ENCODE measurements at places on chromosomes 16 and 17.
A peak's percentile ranks its signal among the peaks of the same experiment; 100 is the strongest.

DNA sequence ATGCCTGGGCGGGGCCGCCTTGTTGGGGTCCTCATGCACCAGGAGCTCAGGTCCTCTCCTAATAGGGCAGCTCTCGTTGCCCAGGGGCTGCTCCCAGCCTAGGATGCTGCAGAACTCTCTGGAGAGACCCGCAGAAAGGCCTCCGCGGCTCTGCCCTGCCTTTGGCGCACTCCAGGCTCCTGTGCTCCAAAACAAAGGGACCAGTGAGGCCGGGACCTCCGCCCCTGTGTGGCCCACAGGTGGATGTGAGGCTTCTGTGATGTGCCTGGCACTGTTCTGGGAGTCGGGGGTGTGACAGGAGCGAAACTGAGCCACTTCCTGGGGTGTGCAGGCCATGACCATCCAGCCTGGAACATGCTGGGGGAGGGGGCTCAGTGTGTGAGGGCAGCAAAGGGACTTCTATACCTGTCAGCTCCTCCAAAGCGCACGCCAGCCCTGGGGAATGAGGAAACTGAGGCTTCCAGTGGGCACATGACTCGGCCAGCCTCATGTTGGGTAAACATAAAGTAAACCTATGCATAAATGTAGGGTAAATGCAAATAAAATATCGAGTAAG lies 153.2 kb downstream of the IRF8 start:
- DNase-seq, result no peak

GRCh38 chr16:74257061-74257460 lies 39.6 kb upstream of the PSMD7 start:
- DNase-seq, result no peak

DNA sequence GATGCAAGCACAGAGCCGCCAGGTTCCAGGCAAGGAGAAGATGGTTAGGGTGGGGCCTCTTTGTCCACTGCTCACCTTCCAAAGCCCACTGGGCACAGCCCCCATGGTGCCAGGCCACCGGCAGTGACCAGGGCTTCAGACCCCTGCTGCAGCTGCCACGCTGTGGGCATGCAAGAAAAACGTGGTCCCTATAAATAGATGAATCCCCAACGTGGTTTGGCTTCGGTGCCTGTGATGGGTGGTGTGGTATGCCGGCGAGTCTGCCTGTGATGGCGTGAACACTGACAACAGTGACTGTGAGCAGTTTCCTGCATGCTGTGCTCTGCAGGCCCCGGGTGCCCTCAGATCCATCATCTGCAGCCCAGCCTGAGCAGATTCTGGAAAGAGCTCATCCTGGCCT lies 36.6 kb downstream of the RAB11FIP4 start:
- no peak for DNase-seq

- DNase-seq, result no peak
These were observed 2.2 kb downstream of the MMP28 start for GRCh38 chr17:35793257-35793656.

DNA sequence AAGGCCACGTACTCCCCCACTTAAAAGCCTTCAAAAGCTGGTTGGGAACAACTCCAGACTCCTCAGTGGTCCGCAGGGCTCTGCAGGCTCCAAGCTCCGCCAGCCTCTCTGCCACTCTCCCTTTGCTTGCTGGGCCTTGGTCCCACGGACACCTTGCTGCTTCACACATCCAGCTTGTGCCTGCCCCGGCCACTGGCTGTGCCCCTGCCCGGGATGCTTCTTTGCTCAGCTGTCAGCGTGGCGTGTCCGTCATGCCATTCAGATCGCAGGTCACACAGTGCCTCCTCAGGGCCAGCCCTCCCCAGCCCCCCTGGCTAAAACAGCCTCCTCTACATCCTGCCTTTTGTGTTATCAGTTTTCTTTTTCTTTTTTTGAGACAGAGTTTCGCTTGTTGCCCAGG lies 11.8 kb downstream of the ASPHD1 start:
- DNase-seq, result no peak

- DNase-seq, result no peak
These were observed 406.3 kb downstream of the NPIPA8 start for GRCh38 chr16:17930280-17930679.

DNA sequence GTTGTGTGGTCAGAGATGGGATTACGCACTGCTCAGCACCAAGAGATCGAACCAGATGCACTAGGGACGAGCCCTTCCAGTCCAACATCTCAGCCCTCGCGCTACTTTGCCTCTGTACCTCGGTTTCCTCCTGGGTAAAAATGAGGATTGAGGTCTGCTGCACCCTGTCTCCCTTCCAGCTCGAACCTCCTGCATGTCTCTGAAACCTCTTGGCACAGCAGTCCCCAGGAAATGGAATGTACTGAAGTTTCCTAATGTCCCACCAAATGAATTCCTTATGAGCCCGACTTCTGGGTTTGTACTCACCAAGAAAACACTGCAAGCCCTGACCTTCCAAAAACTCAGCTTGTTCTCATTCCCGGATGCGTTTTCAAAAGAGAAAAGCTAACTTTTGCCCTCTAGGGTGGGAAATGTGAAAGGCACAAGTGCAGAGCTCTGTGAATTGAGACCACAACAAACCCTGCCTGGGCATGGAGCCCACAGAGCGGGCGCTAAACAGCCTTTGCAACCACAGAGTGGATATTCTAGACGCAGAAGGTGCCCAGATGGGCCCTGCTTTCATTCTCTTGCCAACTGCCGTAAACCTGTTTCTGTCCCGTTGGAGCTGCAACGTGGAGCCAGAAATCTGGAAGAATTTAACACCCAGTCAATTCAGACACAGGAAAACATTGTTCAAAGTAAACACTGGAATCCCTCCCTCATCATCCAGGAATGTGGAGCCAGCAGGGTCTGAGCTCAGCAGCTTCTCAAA lies 10.3 kb downstream of the CDRT4 start:
- DNase-seq, result no peak

DNA sequence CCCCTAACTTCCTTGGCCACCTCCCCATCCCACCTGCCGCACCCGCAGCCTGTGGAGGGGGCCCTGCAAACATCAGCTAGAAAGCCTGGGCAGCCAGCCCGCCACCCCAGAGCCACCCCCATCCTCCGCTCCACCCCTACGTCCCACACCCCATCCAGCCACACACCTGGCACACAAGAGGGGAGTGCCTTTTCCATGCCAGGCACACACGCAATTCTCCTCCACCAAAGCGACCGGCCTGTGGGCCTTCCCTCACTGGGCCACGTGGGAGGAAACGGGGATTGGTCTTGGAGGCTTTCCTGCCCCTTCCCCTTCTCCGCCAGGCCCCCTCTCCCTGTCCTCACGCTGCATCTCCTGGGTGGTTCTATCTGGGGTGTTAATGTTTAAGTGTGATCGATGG lies 48.7 kb upstream of the TNRC6C start:
- DNase-seq, result no peak

DNA sequence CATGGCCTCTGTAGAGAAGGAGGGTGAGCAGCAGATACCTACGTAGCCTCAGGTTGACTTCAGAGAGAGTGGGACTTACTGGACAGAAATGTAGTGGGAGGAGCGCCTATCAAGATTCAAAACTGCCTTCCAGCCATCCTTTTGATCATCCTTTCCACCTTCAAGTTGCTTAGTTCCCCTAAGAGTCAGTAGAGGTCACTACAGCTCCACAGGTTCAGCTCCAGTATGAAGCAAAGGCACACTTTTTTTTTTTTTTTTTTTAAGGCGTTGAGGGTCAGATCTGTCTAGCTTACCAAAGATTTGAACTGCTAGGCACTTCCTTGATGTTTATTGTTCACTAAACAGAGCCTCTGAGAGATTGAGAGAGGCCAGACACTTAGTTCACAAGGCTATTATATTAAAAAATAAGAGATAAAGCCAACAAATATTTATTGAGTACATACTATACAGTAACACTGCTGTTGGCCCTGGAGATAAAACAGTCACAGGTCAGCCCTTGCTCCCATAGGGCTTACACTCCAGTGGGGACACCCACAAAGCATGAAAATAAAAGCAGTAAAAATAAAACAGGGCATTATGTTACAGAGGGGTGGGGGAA lies 3.1 kb downstream of the RNF227 start:
- DNase-seq, result no peak

GRCh38 chr16:24737391-24737871 lies 8.0 kb downstream of the TNRC6A start:
- DNase-seq, result no peak

GRCh38 chr17:30534938-30535921 lies 58.0 kb downstream of the GOSR1 start:
- no peak for DNase-seq

GRCh38 chr16:67425061-67425460 lies 5.9 kb upstream of the HSD11B2 start:
- no peak for DNase-seq

GRCh38 chr16:60217787-60218186 lies 1483.7 kb upstream of the GOT2 start:
- no peak for DNase-seq

- DNase-seq, result no peak
These were observed 6.9 kb upstream of the ST6GALNAC1 start for GRCh38 chr17:76650504-76650903.

DNA sequence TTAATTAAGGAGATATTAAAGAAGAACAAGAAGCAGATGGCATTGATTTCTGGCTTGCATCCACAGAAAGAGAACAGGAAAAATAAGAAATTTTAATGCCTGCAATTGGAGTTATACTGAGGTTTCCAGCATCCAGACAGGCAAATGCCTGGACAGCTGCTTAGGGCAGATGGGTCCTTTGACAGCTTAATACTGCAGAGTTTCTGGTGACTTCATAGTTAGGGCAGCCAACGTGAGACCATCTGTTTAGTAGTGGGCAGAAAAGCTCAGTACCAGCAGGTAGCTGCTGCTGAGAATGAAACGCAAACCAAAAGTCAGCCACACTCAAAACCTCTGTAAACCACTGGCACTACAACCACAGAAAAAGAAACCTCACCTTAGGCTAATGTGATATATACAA lies 109.8 kb downstream of the CDK5R1 start:
- no peak for DNase-seq

DNA sequence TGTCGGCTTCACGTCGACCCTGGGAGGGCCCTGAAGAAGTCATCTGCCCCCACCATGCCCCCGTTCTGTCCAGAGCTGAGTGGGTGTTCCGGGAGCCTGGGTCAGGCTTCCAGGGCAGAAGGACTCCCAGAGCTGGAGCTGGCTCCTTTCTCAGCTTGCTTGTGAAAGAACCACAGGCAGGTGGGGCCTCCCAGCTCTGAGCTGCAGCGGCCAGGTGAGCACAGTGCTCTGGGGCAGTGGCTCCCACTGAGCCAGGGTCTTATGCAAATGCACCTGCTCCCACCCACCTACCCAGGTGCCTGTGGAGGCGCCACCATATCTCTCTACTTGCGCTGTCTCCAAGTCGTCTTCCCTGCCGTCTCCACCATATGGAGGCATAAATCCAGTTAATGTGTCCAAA lies 140.0 kb upstream of the RPL38 start:
- no peak for DNase-seq

GRCh38 chr16:85961988-85962915 lies 63.3 kb downstream of the IRF8 start:
- no peak for DNase-seq

- no peak for DNase-seq
These were observed 107.4 kb upstream of the CRHR1 start for GRCh38 chr17:45676695-45677094.

GRCh38 chr16:11389631-11390565 lies 44.6 kb downstream of the RMI2 start:
- DNase-seq, result no peak

- DNase-seq, result no peak
These were observed 31.5 kb upstream of the SEC14L1 start for GRCh38 chr17:77109159-77109759.

GRCh38 chr17:21211825-21212479 lies 2.0 kb downstream of the TMEM11 start:
- no peak for DNase-seq

GRCh38 chr17:10041287-10041612 lies 136.2 kb upstream of the RCVRN start:
- no peak for DNase-seq

- DNase-seq, result no peak
These were observed 11.0 kb downstream of the HEXIM2 start for GRCh38 chr17:45172541-45173286.

- DNase-seq, result no peak
These were observed 729.7 kb upstream of the GOT2 start for GRCh38 chr16:59463776-59464175.

GRCh38 chr16:86355951-86356350 lies 154.4 kb upstream of the FOXF1 start:
- DNase-seq, result no peak

- DNase-seq, result peak; percentile 18
These were observed 94.6 kb downstream of the RGS9 start for GRCh38 chr17:65231662-65232335.

- no peak for DNase-seq
These were observed 10.6 kb downstream of the ICAM2 start for GRCh38 chr17:64009571-64010402.

GRCh38 chr16:5393070-5393469 lies 295.5 kb upstream of the EEF2KMT start:
- no peak for DNase-seq

DNA sequence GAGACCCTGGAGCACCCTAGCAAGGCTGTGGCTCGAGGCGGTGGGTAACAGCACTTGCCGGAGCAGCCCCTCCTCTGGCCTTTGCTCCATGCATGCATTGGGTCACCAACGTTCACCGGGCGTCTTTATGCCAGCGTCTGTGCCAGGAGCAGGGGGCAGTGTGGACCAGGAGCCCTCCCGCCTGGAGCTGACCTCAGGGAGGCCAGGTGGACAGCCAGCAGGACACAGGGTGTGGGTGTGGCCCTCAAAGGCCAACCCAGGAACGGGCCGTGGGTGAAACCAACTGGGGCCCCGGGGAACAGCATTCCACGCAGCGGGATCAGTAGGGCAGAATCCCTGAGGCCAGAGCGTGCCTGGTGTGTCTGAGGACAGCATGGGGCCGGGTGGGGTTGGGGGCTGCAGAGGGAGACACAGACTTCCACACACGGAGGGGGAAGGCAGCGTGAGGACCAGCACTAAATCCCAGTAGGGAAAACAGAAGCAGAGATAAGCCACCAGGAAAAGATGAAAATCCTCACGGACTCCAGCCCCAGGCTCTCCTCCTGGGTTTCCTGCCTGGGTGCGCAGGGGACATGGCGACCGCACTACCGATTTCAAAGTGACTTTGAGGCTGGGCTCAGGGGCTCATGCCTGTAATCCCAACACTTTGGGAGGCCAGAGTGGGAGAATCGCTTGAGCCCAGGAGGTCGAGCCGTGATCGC lies 2.9 kb upstream of the CD7 start:
- no peak for DNase-seq

DNA sequence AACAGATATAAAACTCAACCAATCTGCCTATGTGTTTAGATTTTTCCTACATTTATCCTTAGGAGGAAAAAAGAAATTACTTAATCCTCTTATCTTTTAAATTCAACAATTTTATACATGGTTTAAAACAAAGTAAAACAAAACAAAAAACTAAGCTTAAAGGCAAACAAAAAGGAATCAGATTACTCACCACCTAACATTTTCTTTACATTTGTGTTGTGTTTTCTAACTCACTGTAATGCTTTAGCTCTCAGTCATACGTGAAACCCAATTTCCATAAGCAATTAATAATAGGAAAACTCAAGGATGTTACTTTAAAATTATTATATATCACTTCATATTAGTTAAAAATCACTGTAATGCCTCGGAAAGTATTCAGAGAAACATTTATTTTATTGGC lies 6.7 kb upstream of the IRX5 start:
- DNase-seq, result no peak

Measured in NCI-H2081 treated with DMSO at 0.1 percent for 48 hours (cell line).